ENCODE measurements at places on chromosomes 5 and 9.

DNA sequence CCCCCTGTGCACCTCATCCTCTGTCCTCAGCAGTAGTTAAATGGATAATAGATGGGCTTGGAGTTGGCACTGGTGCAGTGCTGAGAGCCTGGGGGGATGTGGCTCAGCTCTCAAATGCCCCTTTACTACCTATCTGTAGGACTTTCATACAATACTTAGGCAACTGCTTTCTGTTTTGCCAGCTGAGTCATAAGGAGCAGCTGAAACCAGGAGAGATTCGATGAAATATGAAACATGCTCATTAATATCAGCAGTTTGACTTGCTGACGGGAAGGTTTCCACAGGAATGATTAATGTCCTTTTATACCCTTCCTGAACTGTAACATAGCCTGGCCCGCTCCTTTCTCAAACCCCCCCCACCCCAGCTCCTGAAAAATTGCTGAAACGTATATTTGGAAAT is 142.6 kb downstream of the SAXO1 start:
- H3K4me1 ChIP-seq: no peaks in the 10 kb centered on the region
- H3K4me3 ChIP-seq: no peak overlapping the region
- H3K36me3 ChIP-seq: peaks cover 10% of the 10 kb centered on the region
- H3K27ac ChIP-seq: no peak overlapping the region
- H3K27me3 ChIP-seq: no peaks in the 10 kb centered on the region
- DNase-seq: no peak

DNA sequence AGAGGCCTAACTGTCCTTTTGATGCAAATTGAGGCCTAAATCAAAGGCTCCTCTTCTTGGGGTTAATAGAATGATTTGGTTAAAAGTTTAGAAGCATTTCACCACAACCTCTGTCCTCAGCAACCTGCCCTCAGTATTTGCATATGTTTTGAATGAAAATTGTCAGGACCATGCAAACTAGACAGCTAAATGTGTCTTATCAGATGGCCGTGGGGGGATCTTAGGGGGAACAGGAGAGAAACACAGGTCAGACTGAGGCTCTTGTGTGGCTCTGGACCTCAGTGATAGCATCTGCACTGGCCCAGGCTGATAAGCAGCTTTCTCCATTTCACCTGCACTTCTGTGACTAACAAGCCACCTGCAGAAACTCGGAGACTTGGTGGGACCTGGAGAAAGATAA is 49.0 kb downstream of the FOXI1 start:
- no peaks in the 10 kb centered on the region for H3K27me3 ChIP-seq
- no peak overlapping the region for H3K4me3 ChIP-seq
- no peak overlapping the region for H3K27ac ChIP-seq
- no peak for DNase-seq
- no peaks in the 10 kb centered on the region for H3K36me3 ChIP-seq

DNA sequence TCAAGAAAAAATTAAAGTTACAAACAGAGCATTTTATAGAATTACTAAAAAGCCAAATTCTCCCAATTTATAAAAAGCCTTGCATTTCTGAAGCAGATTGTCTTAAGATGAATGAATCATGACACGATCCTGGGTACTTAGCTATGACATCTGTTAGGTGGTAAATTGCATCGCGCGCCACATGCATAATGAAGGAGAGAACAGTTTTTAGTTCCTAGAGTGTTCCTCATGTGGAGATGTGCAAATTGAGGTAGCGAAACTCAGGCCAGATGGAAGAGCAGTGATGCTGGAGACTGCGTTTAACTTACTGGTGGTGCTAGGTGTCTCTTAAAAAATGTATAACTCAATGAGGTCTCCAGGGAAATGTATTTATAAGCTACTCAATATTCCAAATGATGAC is 516.1 kb downstream of the EFNA5 start:
- no peak overlapping the region for H3K27ac ChIP-seq
- H3K36me3 ChIP-seq: no peaks in the 10 kb centered on the region
- DNase-seq: no peak

DNA sequence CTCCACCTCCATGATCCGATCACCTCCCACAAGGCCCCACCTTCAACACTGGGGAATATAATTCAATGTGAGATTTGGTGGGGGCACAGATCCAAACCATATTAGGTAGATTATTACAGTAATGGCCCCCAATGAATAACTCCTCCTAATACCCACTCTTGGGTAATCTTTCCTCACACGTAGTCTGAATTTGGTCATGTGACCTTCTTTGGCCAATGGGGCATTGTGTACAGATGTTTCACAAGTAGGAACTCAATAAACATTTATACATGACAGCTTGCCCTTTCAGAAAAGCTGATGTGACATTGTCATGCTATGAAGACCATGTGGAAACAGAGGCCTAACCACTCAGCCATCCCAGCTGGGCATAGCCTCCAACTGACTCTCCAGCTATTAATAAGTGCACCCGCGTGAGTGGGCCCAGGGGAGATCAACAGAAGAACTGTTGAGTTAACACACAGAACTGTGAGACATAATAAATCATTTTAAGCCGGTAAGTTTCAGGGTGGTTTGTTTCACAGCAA is 10.6 kb downstream of the GPR150 start:
- H3K27me3 ChIP-seq: no peaks in the 10 kb centered on the region

DNA sequence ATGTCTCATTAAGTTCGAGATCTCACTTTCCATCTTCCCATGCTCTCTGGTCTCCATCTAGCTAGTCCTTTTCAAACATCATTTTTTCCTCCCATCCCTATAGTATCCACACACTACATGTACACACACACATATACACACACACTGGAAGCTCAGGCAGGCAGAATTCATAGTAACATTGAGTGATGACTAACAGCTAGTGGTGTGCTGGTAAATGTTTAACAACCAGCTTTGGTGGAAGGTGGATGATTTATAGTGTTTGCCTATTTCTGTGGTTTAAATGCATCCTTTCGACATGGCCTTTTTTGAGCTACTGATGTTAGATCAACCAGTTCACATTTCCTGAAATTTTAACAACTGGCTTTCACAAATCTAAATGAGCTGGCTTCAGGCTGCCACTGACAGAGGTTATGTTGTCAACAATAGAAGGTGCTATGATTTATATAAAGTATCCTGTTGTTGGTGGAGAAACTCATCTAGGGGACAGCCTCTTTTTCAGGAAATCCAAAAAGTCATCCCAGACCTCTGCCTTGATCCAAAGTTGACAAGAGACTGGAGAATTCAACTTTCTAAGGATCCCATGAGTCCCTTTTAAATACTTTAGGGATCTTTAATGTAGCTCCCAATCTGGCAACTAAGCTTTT is 117.8 kb downstream of the CCDC192 start:
- no peak overlapping the region for H3K27ac ChIP-seq
- H3K36me3 ChIP-seq: no peaks in the 10 kb centered on the region
- no peak overlapping the region for H3K4me3 ChIP-seq
- DNase-seq: no peak
- no peaks in the 10 kb centered on the region for H3K27me3 ChIP-seq
- H3K4me1 ChIP-seq: no peaks in the 10 kb centered on the region
